ENCODE measurements at places on chromosomes 2 and 18.
A peak's percentile ranks its signal among the peaks of the same experiment; 100 is the strongest.

GRCh38 chr2:50722776-50723175 is 309.2 kb downstream of the NRXN1 start:
- no peak for DNase-seq

DNA sequence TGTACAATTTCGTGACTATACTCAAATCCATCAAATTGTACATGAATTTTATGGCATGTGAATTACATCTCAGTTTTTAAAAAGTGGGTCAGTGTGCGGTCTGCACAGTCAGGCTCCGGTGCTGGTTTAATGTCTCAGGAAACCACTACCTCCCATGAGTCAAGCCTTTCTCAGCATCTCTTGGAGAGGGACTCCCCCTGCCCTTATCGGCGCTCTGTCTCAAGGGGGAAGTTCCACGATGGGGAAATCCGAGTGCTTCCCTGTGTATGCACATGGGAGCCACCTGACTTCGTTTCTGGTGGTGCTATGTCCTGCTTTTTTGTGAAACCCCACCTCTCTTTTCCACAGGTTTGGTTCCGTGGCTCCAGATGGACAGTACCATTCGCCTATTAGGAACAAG is 72.5 kb downstream of the ACOXL start:
- peak; percentile 5 for DNase-seq

DNA sequence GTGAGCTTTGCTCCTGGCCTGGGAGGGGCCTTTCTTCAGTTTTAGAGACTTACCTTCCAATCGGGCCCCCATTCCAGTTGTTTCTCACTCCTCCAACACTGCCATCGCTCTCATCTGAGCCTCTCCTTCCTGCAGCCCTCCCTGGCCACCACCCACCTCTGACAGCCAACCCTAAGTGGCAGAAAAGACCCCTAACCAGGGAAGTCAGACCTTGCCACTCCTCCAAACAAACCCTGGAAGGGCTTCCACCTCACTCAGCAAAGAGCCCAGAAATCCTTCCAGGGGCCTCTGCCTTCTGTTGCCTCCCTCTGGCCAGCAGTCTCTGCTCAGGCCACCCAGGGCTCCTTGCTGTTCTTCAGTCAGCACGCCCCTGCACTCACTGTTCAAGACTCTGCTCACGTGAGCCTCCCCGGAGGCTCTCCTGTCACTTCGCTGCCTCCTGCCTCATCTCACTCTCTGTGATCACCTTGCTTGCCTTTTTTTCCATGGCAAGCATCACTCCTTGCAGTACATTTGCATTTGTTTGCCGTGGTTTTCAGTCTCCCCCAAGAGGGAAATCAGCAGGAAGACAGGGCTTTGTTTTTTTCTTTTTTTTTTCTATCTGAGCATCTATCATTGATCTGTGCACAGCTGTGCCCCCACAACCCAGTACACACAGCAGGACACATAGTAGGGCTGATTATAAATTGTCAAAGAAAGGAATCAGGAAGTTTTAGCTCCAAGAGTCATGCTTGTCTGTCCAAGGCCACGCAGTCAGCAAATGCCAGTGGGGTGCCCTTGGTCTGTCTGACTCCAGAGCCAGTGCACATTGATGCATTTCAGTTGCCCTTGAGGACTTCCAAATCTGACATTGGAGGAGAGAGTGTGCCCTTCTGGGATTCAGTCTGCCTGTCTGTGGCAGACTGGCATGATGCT is 83.9 kb downstream of the INHBB start:
- DNase-seq = no peak

DNA sequence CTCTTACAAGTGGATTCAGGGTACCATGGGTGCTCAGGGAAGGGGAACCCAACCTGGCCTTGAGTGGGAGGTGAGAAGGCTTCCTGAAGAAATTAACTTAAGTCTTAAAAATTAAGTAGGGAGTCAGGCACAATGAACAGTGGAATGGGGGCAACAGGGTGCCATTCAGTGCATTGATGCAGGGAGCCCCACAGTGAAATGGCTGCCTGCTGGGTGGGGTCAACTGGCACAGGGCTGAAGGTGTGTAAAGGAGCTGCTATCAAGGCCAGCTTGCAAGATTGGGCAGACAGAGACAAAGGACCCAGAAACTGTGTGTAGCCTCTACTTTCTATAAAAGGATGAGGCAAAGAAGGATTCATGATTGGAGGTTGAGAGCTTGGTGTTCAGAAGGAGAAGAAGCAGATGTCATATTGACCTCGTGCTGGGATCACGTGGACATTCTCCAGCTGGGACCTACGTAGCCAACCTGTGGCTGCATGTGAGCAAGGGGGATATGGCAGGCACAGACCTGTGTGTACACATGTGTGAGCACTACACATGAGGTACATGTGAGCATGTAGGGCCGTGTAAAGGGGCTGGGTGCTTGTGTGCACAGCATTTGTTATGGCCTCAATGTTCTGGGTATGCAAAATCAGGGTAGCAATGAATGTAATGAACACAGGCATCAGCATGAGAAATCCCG is 209.5 kb upstream of the HAAO start:
- no peak for DNase-seq

Data from activated T-cell treated with anti-CD3 and anti-CD28 coated beads for 1 hour (primary cell).